ENCODE measurements at places on chromosomes 12 and 14.

- peak; percentile 29 for DNase-seq
These were observed 42.9 kb upstream of the FAM222A start for GRCh38 chr12:109670731-109671130.

DNA sequence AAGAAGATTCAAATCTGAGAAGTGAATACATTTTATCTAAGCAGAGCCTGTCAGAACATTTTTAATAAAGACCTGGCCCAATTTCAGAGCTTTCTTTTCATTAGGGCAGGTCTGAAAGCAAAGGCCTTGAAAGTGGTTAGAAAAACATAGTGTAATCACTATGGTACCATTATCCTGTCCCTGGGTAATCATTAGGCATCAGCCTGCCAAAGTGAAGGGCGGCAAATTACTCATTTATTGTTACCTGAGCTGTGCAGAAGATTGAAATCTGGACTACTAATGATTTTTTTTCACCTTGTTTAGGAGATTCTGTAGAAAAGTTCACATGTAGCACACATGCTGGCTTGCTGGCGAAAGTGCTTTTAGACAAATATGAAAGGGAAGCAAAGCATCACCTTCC, 92.6 kb upstream of the PRKD1 start:
- DNase-seq, result no peak

GRCh38 chr12:92784797-92785562, 82.2 kb downstream of the PLEKHG7 start:
- peak; percentile 83 for DNase-seq

GRCh38 chr14:70677341-70677740, 35.6 kb downstream of the TTC9 start:
- DNase-seq, result no peak

- DNase-seq, result no peak
These were observed 1.5 kb downstream of the BATF start for GRCh38 chr14:75523771-75524171.

GRCh38 chr14:64190974-64191502, 103.1 kb downstream of the ESR2 start:
- peak; percentile 63 for DNase-seq

- DNase-seq, result no peak
These were observed 127.3 kb upstream of the HIF1A start for GRCh38 chr14:61567838-61568571.

DNA sequence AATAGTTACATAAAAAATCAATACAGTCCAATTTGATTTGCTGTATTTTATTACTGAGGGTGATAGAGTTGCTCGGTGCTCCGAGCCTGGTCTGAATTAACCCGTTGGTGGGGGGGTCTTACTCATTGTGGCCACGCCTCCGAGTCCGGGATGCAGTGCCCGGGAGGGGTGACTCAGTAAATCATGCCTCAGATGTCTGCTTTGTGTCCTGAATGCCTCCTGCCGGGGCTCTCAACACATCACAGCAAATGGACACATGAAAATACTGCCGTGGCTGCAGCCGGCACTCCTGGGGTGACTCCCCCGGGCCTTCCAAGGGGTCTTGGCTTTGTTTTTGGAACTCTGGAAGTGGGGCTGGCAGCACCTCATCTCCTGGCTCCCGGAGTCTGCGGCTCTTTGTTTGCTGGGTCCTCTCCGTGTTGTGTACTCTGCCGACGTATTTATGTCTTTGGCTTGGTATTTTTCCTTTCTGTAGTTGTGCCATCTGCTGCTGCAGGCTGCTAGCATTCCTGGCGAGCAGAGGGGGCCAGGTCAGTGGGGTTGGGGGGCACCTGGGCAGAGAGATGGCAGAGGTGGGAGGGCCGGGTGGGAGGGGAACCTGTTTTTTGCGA, 129.0 kb downstream of the AACS start:
- DNase-seq, result peak; percentile 50

- DNase-seq, result peak; percentile 36
These were observed 1.3 kb downstream of the BAZ2A start for GRCh38 chr12:56628671-56629458.

GRCh38 chr12:16166563-16167470, 110.7 kb downstream of the SLC15A5 start:
- no peak for DNase-seq

GRCh38 chr12:53472056-53472582, 20.2 kb downstream of the PCBP2 start:
- no peak for DNase-seq

DNA sequence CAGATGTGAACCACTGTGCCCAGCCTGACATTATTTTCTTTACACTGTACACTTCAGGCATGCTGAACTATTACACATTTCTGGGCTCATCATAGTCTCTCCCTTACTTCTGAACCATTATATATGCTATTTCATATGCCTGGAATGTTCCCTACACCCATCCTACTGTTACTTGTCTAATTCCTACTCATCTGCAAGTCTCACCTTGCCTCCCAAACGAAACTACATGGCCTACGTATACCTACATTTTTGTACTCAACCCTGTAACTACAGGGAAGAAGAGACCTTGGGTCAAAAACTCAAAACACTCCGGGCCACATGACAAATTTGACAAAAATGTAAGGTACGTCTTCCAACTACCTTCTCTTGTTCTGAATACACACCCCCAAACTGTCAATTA, 9.5 kb upstream of the EEA1 start:
- no peak for DNase-seq

GRCh38 chr12:15201456-15201855, 19.8 kb downstream of the RERG start:
- no peak for DNase-seq

- DNase-seq, result no peak
These were observed 216.2 kb upstream of the KRR1 start for GRCh38 chr12:75727577-75727976.

DNA sequence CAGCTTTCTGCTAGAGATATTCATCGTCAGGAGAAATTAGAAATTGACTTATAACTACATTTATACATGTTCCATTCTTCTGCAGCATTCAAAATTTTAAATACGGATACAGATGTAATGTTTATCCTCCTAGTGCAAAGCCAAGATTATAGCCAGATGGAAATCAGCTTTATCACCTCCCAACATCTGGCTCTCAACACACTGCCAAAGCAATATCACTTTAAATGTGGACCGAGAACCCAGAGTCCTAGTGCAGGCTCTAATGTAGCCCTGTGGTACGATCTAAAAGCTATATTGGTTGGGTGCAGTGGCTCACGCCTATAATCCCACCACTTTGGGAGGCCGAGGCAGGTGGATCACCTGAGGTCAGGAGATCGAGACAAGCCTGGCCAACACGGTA, 6.5 kb downstream of the MLH3 start:
- DNase-seq, result peak; percentile 70

- DNase-seq, result peak; percentile 66
These were observed 1.6 kb upstream of the WIF1 start for GRCh38 chr12:65122703-65123102.

All from NCI-H524 (cell line).